ENCODE measurements at places on chromosomes 11 and 22.

- DNase-seq, result no peak
Measured at GRCh38 chr11:12017865-12018453, 9.5 kb upstream of the DKK3 start.

DNA sequence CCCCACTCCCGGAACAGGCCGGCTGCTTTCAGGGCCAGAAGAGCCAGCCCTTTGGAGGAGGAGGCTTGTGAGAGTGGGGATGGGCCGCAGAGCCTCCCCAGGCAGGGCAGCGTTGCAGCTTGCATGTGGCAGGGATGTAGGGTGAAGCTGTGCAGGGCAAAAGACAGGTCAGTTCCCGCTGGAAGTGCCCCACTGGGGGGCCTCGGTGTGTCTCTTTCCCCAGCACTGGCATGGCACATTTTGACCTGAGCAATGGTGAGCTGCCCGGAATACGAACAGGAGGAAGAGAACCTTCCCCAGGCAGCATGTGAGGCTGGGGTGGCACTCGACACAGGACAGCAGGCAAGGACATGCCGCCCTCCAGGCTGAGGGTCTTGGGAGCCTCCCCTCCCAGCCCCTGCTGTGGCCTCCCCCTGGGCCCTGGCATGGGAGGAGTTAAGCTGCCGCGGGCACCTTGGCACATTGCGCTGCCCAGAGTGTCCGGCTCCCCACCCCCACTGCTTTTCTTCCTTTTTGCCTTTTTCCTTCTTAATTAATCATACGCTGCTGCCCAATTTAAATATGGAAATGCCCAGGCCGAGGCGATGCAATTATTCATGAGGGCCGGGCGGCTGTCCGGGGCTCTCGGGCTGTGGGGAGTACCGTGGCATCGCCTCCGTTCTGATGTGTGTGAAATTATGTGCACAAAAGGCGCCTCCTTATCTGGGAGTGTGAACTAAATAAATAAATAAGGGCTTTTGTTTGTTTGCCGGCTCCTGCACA lies 76.0 kb upstream of the WNT7B start:
- DNase-seq, result no peak

DNA sequence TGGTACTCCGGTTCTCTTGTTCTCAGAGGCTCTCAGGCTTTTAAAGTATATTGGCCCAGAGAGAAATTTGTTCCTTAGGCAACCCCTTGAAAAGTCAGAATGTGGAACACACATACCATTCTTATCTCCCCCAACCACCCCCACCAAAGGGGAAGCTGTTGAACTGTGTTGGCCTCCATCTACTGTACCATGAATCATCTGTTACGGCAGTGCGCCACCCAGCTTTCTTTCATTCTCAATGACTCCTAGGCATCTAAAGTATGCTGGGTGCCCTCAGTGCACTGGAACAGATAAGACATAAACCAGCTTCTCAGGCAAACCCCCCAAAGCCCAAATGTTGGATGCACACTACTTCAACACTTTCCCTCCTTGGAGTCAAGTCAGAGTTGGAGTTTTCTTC lies 696.2 kb upstream of the TENM4 start:
- no peak for DNase-seq

GRCh38 chr22:46958191-46958590 lies 195.7 kb downstream of the TBC1D22A start:
- no peak for DNase-seq

DNA sequence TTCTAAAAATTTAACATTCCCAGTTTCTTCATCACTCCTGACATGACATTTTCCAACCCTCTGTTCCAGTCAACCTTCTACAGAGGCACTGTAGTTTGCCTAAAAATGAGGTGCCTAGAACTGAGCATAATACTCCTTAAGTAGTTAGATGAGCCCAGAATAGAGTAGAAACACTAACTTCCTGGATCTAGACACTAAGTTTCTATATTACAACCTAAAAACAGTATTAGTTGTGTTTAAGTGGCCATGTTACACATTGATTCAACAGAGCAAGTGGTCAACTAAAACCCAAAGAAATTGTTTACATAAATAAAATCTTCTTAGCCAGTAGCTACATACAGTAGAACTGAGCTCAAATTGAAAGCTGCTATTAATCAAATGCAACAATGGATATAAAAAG lies 1.3 kb downstream of the HPS5 start:
- no peak for DNase-seq

DNA sequence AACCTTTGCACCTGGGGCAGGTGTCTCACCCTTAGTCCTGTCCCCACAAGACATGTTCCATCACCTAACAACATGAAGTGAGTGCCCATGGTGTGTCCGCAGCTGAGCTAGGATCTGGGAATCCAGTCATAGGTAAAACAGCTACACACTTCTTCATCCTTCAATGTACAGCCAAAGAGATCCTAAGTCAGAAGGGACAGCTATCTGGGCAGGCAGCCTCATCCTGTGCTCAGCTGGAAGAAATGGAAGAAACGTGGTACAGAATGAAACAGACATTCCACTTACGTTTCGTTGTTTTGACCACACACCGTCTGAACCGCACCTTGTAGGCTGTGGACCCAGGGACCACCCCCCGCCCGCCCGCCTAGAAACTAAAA lies 30.8 kb downstream of the PDGFB start:
- DNase-seq, result no peak

- no peak for DNase-seq
Measured at GRCh38 chr11:114052160-114052559, 7.4 kb upstream of the ZBTB16 start.

GRCh38 chr11:6012035-6012668 lies 5.4 kb upstream of the OR56A4 start:
- DNase-seq, result no peak

- no peak for DNase-seq
Measured at GRCh38 chr11:128053981-128054931, 533.1 kb downstream of the ETS1 start.

GRCh38 chr11:130209954-130210854 lies 50.6 kb downstream of the ST14 start:
- no peak for DNase-seq

GRCh38 chr22:47011131-47011858 lies 248.8 kb downstream of the TBC1D22A start:
- DNase-seq, result no peak

DNA sequence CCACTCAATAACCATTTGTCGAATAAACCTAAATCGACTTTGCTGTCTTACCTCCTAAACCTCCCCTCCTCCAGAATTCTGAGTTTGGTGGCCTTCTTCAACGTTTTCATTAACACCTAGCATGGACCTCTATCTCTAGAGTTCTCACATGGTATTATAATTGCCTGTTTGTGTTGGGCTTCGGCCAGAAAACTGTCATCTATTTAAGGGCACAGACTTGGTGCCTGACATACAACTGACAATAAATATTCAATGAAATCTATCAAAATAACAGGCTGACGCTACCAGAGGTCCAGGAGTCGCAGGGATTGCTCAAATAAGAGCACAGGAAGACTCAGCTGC lies 687 bp downstream of the ALKBH8 start:
- no peak for DNase-seq

- no peak for DNase-seq
Measured at GRCh38 chr22:50189184-50189848, 3.6 kb downstream of the TRABD start.

- no peak for DNase-seq
Measured at GRCh38 chr11:78840200-78840599, 265.5 kb upstream of the NARS2 start.

DNA sequence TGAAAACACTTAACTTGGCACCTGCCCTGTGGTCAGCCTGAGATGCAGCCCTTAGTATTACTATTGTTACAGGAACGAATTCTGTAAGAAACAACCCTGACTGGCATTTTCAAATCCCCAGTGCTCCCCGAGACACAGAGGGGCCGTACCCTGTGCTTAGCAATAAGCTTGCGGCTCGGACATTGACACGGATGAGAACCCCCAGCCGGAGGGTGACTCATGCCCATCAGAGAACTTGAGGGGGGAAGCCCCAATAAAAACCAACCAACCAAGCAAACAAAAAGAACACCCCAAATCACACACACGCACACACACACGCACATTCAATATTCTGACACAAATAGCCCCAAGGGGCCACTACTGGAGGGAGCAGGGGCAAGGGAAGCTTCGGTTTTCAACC lies 63.8 kb downstream of the SHISAL1 start:
- no peak for DNase-seq

DNA sequence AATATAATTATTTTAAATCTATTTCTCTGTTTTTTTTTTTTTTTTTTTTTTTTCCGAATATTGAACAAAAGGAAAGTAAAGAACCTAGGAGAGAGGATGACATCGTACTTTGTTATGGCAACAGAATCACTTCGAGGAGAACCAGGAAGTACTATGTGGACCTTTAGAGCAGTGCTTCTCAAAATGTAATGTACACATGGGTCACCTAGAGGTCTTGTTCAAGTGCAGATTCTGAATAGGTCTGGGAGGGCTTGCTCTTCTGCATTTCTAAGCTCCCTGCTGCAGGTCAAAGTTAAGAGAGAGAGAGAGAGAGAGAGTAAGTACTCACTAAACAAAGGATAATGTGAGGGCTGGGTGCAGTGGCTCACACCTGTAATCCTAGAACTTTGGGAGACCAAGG lies 419.5 kb upstream of the TENM4 start:
- no peak for DNase-seq

- DNase-seq, result no peak
Measured at GRCh38 chr11:11230087-11230486, 123.0 kb downstream of the CSNK2A3 start.

DNA sequence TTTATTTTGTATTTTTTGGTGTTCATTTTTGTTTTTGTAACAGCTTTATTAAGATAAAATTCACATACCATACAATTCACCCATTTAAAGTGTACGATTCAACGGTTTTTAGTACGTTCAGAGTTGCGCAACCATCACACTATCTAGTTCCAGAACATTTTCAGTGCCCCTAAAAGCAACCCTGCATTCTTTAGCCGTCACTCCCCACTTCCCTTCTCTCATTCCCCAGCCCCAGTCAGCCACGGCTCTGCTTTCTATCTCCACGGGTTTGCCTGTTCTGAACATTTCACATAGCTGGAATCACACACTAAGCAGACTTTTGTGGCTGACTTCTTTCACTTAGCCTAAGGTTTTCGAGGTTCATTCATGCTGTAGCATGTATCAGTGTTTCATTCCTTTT lies 9.6 kb upstream of the KCNQ1OT1 start:
- DNase-seq, result no peak

GRCh38 chr11:110410651-110411050 lies 19.1 kb upstream of the FDX1 start:
- no peak for DNase-seq

DNA sequence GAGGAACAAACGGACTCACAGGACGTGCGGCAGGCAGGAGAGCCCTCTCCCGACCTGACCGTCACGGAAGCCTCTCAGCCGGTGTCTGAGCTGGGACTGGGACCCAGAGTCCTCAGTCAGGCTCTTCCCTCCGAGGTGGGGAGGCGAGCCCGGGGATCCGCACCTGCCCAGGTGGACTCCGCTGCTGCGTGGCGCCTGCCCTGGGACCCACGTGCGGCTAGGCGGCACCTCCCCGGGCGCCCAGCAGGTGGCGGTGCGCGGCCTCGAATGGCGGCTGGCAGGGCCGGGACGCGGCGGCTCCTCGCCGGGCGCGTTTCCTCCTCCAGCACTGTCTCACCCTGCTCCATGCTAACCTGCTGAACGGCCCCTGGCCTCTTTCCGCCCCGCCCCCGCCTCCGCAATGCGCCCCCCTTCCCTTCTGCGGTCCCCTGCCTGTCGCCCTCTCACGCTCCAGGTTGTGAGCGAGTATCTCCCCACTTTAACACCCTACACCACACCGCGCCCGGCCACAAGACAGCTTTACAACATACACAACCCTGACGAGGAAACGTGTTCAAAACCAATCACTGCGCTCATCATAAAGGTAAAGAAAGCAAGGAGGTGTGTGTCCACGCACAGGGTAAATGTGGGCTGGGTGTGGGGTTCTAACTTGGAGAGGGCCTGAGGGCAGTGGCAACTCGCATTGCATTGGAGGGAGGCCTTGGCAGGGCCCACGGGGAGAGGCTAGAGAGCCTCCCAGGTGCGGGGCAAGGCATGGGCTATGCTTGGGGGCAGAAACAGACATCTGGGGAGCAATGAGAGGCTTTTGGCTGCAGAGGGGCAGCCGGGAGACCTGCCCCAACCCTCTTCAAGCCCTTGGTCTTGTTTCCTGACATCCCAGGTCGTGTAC lies 25.9 kb upstream of the ATXN10 start:
- DNase-seq, result peak; percentile 54

DNA sequence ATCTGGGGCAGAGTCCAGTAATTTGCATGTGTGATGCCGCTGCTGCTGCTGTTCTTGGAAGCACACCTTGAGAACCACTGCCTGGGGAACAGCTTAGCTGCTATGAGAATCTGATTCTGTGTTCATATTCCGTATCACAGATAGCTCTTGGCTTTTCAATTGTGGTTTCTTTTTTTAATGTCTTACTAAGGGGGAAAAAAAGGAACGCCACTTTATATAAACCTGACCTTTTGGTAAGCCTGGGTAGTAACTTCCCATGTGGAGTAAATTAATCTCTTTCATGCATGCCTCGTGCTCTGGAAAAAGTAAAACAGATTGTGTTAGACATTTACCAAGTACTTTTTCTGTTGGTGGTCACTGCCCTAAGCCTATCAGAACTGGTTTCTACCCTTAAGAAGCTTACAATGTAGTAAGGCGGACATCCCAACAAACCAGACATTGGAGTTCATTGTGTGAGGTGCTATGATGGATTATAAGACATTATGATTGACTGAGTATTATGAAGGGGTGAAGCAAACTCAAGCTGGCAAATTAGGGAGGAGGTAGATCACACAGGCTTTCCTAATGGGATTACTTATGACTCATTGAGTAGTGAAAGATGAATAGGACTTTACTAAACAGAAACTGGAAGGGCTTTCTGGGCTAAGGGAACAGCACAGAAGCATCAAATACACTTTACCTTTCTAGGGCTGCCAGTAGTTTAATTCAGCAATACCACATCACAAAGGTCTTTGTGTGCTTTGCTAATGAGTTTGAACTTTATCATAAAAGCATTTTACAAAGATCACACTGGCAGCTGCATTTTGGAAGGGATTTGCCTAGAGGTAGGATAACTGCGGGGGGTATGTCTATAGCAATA lies 64.7 kb downstream of the MAML2 start:
- DNase-seq, result no peak

- no peak for DNase-seq
Measured at GRCh38 chr11:36254713-36255112, 34.5 kb downstream of the COMMD9 start.

DNA sequence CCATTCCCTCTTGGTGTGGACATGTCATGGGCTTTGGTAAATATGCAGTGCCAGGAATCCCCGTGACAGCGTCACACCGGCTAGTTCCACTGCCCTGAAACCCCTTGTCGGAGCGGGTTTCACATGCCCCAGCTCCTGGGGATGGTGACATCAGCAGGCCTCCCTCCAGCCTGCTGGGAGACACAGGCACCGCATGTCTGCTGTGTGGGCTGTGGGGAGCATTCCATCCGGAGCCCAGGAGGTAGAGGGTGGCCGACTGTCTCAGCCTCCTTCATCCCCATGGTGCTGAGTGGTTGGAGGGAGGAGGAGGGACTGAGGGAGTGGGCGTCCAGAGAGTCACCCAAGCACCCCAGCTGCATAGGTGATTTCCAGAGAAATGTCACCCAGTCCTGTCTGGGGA lies 1161.1 kb downstream of the BRD1 start:
- DNase-seq, result no peak

DNA sequence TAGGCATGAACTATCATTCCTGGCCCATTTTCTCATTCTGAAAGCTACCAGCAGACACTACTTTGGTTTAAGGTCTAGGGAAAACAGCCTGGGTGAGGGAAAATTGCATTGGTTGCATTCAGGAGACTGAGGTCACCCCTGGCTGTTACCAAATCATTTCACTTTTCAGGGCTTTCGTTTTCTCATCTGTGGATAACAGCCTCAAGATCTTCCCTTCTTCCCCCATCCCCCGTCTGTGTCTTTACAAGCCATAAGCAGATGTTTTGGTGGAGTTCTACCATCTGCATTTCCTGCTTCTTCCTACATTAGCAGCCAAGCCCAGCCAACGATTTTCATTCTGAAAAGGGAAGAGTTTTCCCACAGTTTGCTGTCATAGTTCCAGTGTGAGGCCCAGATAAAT lies 130.4 kb downstream of the HIPK3 start:
- no peak for DNase-seq

Measured in stimulated activated CD4-positive, alpha-beta T cell treated with anti-CD3 and anti-CD28 coated beads, Interleukin-1b, Interleukin-23, amount 100 ng/mL, for 1 hour (primary cell).